H9 (cell line): ENCODE measurements at places on chromosomes 12 and 14. TPM values are rescaled to one million over a fixed set of nuclear protein-coding genes. Genes with fewer than 3 reads are reported as not detected.
A peak's percentile ranks its signal among the peaks of the same experiment; 100 is the strongest.

SLC6A13 gene
- not detected in 2 replicates for total RNA-seq

DNA sequence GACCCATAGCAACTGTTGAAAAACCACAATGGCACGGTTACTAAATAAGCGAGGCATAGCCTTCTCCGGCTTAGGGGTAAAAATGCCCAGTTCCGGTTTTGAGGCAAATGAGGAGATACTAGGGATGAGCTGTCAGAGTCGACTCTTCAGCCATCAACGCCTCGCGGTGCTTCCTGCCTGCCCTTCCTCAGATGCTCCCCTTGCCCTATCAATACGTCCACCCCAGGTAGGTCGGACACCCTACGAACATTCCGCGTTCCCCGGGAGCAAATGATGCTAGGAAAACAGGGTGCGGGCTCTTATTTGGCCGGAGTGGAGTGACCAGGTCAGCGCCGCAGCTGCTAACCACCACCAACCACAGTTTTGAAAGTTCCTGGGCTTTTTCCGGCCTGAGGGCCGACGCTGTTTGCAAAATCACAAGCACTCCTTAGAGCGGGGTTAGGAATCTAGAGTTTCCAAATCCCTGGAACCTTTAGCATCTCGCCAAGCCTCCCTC lies 1.2 kb downstream of the SRSF9 start:
- DNase-seq: peak; percentile 55

DNA sequence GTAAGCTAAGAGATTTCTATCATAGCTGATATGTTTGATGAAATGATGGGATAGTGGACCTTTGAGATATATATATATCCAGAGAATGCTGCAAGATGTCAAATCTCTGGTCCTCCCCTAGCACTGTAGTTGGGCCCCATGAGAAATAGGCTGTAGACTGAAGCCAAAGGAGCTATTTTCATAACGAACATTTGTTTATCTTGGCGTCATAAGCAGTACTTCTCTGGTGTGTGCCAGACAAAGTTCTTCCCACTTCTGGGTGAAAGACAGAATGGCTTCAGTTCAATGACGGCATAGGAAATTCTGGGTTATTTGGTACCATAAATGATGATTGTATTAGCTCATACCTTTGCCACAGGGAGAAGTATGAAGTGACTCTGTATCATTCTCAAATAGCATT lies 534.3 kb downstream of the SOX5 start:
- DNase-seq: no peak

DNA sequence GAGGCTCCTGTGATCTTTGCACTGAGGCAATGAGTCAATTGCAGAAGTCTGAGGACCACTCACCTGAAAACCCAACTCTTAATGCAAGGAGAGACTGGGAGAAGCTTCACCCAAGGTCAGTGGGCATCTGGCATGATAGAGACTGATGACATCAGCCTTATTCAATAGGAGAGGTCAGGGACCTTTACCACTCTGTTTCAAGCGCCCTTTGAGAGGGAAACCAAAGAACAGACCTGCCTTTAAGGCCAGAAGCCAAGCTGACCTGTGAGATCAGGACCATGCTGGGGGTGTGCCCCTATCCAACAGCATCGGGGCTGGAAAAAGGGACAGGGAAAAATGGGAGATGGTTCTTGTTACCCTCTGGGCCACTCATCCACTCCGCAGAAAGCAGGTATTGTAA lies 83.3 kb upstream of the FOXN3 start:
- no peak for DNase-seq

HSPB8 gene
- total RNA-seq: 3.0 and 3.2 TPM in 2 replicates

GRCh38 chr14:81450100-81450531 lies 50.0 kb upstream of the STON2 start:
- peak; percentile 63 for DNase-seq
